HCEC 1CT (cell line): ENCODE measurements at places on chromosomes 1 and 21.

DNA sequence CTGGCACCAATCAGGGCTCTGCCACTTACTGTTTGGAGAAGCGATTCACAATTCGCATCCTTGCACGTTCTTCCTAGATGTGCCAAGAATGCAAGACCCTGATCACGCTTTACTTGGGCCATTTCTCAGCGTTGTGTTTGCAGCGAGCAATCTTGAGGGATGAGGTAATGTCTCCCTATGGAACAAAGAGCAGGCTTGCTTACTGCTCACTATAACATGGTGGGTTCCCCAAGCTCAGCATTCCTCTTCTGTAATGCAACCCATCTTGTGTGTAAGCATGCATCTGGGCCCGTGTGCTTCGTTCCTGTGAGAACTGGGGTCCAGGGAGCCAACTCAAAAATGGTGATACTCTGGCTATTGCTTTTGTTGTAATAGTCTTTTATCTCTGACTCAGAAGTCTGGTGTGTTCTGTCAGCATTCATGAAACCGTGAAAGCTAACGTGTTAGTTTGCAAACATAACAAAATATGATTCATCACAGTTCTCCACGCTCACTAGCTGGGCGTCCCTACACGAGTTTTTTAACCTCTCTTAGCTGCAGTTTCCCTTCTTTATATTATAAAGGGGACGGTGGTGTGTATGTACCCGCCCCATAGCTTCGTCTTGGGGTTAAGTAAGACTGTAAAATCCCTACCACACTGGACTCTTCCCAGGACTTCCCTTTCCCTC, 33.3 kb downstream of the DNTTIP2 start:
- peak; percentile 83 for DNase-seq

DNA sequence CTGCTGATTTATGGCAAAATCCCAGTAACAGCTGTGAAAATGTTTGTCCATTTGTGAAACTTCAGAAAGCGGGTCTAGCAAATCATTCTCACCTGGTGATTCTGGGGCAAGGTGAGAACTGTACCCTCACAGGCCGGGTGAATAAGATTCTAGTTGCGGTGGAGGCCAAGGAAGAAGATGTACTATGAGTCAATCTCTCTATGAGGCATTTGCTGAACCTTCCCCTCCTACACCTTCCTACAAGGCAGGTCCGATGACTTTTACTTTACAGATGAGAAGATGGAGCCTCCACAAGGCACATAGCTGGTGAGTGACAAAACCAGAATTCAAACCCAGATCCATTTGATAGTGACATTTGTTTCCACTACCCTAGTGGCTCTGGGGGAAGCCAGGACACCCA, 72.7 kb downstream of the BACH1 start:
- no peak for DNase-seq

GRCh38 chr1:172875892-172876291, 174.8 kb downstream of the TNFSF18 start:
- DNase-seq, result no peak

GRCh38 chr1:186849271-186849671, 20.5 kb downstream of the PLA2G4A start:
- no peak for DNase-seq

DNA sequence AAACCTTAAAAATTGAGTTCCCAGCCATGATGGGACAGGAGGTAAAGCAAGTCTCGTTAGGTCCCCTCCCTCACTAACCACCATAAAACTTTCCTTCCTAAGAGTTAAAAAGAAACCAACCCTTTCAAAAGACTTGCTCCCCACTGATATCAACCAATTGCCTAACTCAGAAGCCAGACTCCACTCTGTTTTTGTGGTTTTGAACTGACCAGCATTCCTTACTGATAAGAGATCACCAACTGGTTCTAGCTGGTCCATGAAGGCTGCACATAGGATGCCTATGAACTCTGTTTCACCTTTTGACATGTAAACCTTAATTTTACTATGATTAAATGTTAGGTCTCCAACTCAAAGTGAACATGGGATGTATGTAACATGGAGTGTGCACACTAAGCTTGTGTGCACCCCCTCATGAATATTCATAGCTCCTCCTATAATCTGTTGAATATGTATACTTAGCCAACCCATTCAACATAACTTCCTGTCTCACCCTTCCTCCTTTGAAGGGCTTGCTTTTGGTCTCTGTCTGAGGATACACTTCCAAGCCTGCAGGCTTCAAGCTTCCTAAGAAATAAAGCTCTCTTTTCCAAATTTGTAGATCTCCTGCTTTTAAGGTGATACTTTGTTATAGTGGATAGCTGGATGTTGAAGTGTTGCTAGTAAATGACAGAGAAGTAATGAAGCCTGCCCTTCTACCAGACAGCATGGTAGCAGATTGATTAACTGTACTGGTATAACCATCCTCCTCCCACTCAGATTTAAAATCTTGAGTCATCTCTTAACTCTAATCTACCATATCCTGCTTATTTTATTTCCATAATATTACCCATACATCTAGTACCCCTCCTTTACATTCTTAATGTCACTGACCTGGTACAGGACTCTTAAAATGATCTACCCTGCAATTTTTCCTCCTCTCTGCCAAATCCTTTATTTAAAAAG, 95.6 kb downstream of the ZNF644 start:
- peak; percentile 58 for DNase-seq
